Astrocyte of the spinal cord (primary cell): ENCODE measurements at places on chromosomes 11 and 22.
A peak's percentile ranks its signal among the peaks of the same experiment; 100 is the strongest.

DNA sequence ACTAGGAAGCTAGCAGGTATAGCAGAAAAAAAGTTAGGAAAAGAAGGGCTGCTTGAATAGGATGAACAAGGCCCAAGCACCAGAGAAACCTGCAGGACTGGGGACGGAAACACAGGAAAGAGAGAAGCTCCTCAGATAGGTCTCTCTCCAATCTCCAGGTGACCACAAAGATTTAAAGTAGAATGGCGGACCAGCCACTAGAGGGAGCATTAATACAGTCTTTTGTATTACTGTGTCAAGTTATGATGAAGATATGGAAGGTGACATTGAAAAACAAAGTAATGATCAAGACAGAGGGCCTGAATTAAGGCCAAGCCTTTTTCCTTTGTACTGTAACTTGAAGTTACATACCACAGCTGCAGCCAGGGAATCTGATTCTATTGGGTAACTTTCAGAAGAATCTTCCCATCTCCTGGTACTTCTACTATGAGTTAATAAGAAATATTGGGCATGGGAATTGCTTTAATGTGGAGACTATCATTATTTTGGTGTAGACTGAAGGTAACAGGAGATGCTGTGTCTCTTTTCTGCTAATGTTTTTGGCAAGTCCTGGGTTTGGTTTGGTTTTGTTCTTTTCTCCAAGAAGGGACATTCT lies 33.8 kb downstream of the OR2AG2 start:
- DNase-seq: peak; percentile 35

- peak; percentile 84 for DNase-seq
Observed at GRCh38 chr11:859394-860131, 16.9 kb downstream of the TSPAN4 start.

DNA sequence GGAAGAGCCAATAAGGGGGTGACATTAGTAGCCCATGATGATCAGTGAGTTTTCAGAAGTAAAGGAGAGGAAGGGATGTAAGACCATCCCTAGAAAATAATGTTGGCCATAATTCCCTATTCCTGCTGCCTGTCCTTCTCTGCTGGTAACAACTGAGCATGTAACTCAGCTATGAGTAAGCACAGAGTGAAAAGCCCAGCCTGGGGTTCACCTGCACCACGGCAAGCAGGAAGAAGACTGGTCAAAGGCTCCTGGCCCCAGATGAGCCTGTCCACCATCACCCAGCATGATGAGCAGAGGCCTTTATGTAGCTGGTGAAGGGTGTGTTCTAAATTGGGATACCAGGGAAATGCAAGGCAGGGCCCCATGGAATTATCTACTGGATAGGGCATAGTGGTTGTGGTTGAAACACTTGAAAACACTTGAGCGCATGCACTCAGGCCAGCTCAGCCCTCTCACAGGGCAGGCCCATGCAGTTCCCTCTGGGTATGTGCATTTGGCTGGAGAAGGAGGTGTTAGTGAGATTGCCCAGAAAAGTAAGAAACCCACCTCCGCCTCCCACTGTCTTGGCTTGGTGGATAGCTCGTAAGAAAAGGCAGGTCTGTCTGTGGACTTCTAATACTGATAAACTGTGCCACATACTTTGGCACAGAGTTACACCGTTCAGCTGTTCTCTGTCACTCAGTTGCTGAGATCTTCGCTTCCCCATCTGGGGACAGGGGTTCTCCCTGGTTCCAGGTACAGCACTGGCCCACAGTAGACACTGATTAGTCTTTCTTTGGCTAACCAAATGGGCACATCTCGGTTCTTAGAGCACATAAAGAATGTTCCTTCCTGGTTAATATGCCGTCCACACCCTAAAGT lies 86.8 kb downstream of the AMOTL1 start:
- no peak for DNase-seq

DNA sequence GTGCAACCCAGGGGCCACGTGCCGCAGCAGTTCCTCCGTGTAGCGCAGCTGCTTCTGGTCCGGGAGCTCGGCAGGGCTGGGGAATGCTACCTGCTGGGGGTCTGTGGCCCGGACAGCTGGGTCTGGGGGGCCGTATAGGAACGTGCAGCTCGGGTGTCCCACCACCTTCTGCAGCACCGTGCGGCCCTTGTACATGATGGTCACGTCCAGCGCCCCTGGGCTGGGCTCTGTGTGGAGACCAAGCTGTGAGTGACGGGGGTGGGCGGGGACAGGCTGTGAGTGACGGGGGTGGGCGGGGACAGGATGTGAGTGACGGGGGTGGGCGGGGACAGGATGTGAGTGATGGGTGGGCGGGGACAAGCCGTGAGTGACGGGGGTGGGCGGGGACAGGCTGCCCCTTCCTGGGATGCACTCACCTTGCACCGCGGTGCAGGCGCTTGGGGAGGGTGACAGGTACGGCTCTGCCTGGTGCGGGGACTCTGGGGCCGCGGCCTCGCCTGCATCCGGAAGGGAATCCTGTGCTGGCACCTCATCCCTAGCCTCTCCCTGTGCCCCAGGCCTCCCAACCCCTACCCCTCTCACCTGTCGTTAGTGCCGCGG lies 2.3 kb downstream of the IRF7 start:
- no peak for DNase-seq
